Right renal cortex interstitium (tissue), 3 donors: ENCODE measurements at places on chromosomes 16 and 17.

DNA sequence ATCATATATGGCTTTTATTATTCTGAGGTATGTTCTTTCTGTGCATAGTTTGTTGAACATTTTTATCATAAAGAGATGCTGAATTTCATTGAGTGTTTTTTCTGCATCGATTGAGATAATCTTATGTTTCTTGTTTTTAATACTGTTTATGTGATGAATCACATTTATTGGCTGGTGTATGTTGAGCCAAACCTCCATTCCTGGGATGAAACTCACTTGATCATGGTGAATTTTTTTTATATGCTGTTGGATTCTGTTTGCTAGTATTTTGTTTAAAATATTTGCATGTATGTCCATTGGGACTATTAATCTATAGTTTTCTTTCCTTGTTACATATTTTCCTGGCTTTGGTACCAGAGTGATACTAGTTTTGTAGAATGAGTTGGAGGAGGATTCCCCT lies 500.2 kb downstream of the CDH11 start:
- no peak for DNase-seq

- DNase-seq, result no peak
These were observed 195.8 kb downstream of the KCNJ2 start for GRCh38 chr17:70365091-70365583.

DNA sequence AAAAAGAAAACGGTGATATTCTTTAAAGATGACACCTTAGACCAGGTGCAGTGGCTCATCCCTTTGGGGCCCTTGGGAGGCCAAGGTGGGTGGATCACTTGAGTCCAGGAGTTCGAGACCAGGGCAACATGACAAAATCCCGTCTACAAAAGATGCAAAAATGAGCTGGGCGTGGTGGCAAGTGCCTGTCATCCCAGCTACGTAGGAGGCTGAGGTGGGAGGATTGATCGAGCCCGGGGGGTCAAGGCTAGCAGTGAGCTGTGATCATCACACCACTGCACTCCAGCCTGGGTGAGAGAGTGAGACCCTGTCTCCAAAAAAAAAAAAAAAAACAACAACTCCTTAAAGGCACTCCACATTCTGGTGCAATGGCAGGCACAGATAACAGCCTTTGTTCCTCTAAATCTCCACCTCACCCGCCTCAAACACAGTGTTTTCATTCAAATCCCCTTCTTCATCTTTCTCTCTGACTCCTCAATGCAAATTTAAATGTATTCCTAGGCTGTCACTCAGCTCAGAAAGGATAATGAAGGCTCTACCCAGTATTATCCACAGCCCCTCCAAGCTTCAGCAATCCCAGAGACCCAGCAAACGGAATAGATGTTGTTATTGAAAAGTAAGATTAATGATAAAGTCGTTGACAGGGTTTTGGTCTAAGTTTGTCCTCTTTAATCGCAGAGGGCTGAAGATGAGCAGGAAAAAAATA lies 56.2 kb upstream of the CACNG5 start:
- DNase-seq, result no peak

GRCh38 chr16:63466-63865 lies 9.0 kb downstream of the RHBDF1 start:
- no peak for DNase-seq

DNA sequence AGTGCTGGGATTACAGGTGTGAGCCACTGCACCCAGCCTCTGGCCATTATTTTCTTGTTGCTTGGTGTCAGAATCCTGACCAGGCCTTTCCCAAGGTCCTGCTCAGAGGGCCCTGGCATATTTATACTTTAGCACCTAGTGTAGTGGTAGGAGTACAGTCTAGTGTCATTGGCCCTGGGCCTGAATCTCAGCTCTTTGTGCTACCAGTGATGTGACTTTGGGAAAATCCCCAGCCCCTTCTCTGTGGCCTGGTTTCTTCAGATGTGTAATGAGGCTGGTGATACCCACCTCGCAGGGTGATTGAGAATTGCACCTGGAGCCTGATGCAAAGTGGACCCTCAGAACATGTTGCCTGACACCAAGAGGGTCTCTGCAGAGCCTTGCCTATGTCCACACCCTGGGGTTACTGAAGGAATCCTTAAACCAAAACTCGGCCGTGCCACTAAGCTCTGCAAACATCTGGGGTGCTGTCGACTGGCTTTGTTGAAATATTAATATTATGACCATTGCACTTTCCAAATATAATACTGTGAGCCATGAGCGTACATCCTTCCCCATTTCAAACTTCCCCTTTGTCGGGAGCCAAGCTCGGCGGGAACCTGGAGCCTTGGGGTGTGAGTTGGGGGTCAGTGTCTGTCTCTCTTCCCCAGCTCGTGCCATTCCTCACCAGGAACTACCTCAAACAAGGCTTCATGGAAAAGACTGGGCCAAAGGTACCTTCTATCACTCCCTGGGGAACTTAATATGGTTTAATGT lies 18.0 kb upstream of the RNF135 start:
- DNase-seq, result no peak

DNA sequence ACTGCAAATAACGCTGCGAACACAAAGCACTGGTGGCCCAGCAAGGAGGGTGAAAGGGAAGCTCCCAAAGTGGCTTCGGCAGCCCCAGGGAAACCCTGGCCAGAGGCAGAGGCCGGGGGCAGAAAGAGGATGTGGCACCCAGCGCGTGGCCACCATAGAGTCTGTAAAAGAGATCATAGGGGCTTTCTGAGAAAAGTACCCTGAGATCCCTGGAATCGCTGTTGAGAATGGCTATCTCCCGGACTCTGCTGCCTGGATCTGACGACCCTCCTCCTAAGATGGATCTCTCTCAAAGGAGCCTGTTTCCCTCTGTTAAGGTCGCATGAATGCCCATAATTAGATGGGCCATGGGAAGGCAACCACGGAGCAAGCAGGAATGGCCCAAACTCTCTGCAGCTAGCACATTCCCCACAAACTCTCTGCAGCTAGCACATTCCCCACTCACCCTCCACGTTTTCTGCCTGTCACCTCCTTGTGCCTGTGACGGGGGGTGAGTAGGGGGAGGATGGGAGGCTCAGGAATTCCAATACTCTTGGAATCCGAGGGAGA lies 364.4 kb downstream of the XYLT1 start:
- DNase-seq, result no peak

- no peak for DNase-seq
These were observed 734 bp downstream of the ARHGDIG start for GRCh38 chr16:280991-281659.

- peak; percentile 87 for DNase-seq
These were observed 797 bp downstream of the PRCD start for GRCh38 chr17:76540381-76541300.

GRCh38 chr16:78871241-78871640 lies 729.3 kb downstream of the MAF start:
- no peak for DNase-seq

DNA sequence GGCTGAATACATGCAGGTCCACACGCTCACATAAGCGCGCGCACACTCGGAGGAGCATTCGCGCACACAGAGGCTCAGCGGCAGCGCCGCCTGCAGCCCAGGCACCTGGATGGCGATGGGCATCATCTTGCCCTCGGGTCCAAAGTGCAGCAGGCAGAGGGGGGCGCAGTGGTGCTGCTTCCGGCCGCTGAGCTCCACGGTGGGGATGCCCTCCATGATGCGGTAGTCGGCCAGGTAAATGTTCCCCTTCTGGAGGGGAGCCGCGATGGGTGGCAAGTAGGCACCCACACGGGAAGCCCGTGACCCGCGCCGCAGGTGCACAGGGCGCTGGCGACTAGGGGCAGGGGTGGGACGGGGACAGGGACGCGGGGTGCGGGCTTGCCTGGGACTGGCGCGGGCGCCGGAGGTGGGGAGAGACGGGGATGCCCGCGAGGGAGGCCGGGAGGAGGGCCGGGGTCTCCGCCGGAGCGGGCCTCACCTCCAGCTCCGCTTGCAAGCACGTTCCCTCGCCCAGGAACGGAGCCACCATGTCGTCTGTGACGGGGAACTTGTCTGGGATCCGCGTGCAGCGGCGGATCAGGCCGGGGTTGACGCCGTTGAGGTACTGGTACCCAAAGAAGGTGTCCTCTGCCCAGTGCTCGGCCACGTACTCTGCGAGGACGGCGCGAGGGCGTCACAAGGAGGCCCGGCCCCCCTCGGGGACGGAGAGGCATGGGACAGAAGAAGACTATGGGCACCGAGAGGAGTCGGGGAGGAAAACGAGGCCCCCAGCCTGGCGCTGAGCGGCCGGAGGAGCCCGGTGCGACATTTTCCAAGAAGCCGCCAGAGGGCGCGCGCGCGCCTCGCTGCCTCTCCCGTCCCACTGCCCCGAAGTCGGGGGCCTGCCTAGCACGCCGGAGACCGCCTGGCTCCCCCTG lies 8.0 kb downstream of the ALOX12B start:
- DNase-seq, result no peak

GRCh38 chr17:57522042-57523005 lies 222.8 kb downstream of the CCDC182 start:
- no peak for DNase-seq

GRCh38 chr17:50953831-50954601 lies 87.9 kb upstream of the TOB1 start:
- no peak for DNase-seq

DNA sequence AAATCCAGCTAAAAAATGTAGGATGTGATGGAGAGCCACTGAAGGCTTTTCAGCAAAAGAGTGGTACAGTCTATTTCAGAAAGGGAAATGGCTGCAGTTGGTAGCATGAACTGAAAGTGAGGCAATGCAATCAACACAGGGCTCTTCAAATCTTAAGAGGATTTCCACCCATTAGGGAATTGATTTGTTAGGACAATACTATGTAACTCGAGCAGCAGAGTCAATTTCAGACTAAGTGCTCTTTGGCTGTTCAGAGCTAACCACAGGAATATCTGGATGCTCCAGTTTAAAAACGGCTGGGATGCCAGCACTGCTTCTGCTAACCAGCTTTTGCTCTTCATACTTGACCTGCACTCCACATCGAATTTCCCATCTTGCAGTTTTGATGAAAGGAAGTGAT lies 24.6 kb downstream of the CACNG1 start:
- DNase-seq, result no peak

DNA sequence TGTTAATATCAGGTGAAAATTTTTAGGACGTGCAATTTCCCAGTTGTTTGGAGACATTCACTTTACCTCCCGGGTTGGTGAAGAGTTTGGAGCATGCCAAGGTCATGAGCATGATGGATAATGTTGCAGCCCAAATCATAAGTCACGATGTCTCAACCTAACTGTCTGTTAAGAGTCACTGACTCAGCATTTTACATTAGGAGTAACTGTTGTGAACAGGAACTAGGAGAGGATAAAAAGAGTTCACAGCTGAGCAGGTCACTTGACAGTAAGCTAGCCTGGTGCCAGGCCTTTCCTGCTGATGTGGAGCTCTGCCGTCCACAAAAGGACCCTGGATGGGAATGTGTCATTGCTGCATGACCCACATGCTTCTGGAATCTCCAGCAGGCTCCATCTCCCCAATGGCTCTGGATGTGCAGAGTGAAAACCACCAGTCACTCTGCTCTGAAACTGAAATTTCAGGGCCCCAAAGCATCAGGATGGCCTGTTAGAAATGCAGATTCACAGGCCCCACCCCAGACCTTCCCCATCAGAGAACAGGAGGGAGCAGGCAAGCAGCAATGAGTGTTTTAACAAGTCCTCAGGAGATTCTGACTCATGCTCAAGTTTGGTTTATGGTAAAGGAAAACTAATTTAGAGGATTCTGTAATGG lies 371.6 kb upstream of the MAF start:
- DNase-seq, result no peak

DNA sequence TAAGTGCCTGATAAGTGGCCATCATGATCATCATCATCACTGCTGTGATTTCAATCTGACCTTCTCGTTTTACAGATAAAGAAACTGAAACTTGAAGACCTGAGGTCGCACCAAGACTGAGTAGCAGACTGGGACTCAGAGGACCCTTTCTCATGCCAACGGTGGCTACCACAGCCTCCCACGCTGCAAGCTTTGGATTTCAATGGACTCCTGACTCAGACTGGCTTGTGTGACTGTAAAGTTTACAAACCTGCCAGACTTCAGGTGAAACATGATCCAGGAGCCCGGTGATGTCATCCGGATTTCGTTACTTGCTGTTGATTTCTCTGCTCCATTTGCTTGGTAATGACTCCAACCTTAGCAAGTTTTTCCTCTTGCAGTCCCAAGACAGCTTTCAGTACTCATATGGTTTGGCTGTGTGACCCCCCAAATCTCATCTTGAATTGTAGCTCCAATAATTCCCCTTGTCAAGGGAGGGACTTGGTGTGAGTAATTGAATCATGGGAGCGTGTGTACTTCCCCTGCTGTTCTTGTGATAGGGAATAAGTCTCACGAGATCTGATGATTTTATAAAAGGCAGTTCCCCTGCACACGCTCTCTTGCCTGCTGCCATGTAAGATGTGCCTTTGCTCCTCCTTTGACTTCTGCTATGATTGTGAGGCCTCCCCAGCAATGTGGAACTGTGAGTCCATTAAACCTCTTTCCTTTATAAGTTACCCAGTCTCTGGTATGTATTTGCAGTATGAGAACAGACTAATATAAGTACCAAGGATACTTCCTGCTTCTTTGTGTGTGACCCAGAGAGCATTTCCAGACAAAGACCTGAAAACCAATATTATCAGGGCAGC lies 26.7 kb upstream of the IRX6 start:
- no peak for DNase-seq

- no peak for DNase-seq
These were observed 5.8 kb upstream of the KIFC3 start for GRCh38 chr16:57807968-57808528.

DNA sequence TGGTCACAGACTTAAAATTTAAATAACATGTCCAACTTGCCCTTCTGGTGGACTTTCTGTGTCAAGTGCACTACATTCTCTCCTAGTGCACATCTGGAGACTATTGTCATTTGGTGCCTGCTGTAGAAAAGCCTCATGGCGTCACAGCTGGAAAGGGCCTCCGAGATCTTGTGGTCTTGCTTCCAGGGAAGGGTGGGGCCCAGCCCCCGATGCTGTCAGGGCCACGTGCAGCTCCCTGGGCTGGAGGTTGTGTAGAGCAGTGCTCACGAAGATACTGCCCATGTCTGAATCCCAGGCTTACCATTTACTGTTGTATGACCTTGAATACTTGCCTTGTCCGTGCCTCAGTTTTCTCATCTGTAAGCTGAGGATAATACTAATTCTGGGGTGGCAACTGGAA lies 6.8 kb upstream of the MPRIP start:
- DNase-seq, result no peak

- no peak for DNase-seq
These were observed 439.5 kb downstream of the CA10 start for GRCh38 chr17:51718983-51719382.
